ENCODE measurements at places on chromosomes 2 and 18. TPM values are rescaled to one million over a fixed set of nuclear protein-coding genes. Genes with fewer than 3 reads are reported as not detected.

Gene TMEM169
- total RNA-seq, result 0.16 TPM

Gene FAHD2A
- total RNA-seq, result 47.8 TPM

Gene RUFY4
- not detected for total RNA-seq

Gene UGT1A5
- total RNA-seq, result not detected

Gene COL3A1
- 0.53 TPM for total RNA-seq

Gene DNAH7
- 0.45 TPM for total RNA-seq

Gene AGXT
- total RNA-seq, result not detected

Gene HOXD9
- total RNA-seq, result 0.18 TPM
